NCI-H2081 treated with DMSO at 0.1 percent for 48 hours (cell line): ENCODE measurements at places on chromosomes 3 and 15.

- no peak for DNase-seq
These were observed 78.2 kb upstream of the THBS1 start for GRCh38 chr15:39502611-39503195.

DNA sequence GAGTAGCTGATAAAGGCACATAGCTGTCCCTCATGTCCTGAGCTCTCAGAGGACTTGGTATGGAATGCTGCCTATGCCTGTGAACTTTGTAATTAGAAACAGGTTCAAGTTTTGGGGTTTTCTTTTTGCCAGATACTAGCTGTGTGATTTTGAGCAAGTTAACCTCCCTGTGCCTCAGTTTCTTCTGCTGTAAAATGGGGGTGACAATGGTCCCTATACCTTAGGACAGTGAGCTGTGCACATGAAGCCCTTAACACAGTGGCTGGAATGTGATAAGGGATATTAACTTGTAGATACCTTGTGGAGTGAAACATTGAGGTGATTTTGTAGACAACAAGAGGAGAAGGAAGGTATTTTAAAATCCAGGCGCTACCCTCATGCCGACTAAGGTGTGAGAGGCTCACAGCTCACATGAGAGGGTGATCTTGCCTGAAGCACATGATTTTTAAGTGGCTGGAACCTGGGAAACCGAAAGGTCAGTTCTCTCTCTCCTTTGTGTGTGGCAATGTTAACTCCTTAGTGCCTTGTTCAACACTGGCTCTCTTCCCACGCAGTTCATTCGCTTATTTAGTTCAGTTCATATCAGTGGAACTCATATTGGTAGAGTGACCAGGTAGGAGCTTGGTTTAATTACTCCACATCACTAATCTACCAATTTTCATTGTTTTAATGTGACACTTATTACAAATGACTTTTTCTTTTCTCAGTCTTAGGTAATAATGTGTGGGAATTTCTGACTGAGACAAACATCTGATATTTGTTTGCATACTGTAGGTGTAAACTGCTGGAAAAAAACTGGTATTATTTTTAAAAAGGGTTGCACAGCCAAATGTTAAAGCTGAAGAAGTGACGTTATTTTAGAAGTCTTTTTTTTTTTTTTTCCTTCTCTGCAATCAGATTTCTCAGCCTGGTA is 236.2 kb downstream of the ITPR1 start:
- DNase-seq = no peak

DNA sequence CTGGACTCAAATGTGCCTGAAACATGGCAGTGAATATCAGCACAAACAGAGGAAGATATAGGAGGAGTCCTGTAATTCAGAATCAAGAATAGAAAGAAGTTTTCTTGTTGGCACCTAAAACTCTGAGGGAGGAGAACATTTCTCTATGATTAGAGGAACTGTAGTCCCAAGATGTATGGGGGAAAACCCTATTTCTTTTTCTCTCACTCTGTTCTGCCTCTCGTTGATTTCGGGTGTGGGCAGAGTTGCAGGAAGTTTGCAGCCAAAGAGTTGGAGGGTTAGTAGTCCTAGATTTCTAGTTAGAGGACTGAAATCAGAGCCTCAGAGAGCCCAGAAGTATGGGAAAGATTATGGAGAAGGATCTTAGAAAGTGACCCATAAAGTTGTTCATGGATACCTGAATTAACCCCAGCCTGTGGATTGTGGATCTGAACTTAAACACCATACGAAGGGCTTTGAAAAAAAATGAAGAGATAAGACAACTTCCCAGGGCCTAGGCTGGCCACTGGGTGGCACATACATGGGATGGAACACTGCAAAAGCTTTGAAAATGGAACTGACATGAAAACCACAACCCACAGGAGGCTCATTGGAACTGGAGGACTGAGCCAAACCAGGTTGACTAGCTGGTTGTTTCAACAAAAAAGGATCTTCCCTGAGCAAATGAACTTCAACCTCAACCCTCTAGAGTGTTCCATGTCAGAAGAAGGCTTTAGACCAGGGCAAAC is 34.6 kb downstream of the FMN1 start:
- no peak for DNase-seq

GRCh38 chr3:194067949-194068362 is 68.0 kb upstream of the HES1 start:
- no peak for DNase-seq

DNA sequence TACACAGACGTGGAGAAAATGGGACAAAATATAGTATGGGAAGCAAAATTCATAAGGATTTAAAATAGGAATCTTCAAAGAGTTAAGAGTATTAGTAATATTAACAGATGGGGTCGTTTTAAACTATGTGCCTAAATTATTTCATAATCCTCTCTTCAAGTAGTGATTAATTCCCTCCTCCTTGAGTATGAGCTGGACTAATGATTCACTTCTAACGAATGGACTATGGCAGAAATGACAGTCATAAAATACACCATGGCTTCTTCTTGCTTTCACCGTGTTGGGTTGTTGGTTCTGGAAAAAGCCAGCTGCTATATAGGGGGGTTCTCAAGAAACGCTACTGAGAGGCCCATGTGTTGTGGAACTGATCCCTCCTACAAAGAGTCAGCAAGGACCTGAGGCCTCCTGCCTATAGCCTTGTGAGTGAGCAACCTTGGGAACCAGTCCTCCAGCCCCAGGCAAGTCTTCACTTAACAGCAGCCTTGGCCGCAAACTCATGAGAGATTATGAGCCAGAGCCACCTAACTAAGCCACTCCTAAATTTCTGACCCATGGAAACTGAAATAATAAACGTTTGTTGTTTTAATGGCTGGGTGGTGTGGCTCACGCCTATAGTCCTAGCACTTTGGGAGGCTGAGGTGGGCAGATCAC is 64.8 kb upstream of the ABHD2 start:
- no peak for DNase-seq

- DNase-seq = no peak
These were observed 2.2 kb upstream of the ANKDD1A start for GRCh38 chr15:64909546-64909945.

- no peak for DNase-seq
These were observed 482.6 kb downstream of the PLOD2 start for GRCh38 chr3:145678401-145678800.

GRCh38 chr3:192917028-192917403 is 640 bp downstream of the MB21D2 start:
- no peak for DNase-seq

DNA sequence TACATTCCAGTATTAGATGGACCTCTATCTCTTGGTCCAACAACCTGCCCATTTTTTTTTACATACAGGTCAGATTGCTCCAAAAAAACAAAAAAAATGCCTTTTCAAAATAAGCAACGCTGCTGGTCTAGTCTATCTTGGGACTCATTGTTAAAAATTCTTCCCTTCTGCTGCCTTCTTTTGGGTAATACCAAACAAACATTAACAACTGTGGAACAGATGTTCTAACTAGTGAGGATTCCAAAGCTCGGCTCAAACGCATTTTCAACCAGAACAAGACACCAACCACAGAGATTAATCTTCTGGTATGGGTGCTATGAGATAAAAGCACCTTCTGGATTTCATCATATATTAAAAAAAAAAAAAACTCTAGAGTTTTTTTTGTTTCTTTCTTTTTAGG is 24.7 kb downstream of the ARHGAP31 start:
- DNase-seq = no peak

GRCh38 chr15:80403712-80404056 is 498 bp upstream of the ARNT2 start:
- DNase-seq = no peak

DNA sequence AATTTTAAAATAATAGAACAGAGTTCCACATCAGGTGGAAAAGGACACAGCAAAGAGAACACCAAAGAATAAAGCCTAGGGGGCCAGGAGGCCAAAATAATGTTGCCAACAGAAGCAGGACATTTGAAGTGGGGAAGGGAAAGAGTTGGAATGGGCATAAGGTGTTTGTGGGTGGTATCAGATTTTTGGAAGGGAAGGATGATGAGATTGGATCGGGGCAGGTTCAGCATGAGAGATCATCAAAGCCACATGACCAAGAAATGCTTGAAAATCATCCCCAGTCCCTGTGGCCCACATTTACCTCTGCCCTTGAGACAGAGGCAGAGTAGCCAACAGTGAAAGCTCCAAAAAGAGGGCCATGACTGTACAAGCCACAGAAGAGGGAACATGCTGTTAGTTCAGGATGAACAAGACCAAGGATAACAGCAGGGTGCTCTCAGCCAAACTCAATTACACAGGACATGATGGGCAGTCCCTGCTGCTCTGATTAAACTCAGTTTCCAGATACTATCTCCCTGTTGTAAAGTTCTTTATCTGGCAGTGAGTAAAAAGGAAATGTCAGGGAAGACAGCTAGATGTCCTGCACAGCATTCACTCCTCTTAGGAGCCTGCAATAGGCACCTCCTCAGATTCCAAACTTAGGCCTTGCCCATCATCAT is 32.5 kb downstream of the RAB27A start:
- DNase-seq = no peak

DNA sequence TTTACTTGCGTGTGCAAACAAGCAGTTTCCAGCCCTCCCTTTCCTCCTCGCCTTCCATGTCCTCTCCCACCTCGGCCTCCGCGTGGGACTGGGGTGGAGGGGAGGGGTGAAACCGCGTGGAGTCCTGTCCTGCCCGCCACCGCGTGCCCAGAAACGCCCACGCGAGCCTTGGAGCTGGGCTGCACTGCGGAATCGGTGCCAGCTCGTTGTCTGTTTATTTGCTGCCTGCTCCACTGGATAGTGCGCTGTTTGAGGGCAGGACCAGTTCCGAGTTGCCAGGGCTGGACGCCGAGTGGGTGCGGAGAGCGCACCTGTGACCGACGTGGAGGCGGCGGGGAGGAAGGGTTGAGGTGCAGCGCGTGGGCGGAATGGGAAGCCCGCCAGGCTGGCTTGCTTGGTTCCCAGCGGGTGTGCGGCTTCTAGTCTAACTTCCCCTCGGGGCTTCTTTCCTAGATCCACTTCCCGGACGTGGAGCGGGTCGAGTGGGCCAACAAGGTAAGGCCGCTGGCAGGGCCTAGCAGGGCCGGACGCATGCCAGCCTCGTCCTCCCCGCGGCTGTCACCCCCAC is 17.3 kb downstream of the ESYT3 start:
- no peak for DNase-seq

DNA sequence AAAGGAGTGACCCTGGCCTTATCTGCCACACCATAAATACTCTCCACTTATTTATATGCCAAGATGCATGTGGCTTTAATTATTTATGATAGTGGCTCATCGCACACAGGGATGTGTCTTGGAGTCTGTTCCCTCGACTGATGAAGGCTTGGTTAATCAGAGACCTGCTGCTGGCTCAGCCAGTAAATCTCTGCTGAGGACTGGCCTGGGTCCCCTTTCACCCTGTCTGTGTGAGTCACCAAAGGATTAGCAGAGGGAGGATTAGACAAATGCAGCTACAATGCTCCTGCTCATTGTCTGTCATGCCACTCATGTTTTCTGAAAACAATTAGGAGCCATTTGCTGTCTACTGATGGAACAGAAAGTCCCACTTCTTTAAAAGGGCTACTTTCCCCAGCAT is 226.8 kb downstream of the NTRK3 start:
- no peak for DNase-seq

DNA sequence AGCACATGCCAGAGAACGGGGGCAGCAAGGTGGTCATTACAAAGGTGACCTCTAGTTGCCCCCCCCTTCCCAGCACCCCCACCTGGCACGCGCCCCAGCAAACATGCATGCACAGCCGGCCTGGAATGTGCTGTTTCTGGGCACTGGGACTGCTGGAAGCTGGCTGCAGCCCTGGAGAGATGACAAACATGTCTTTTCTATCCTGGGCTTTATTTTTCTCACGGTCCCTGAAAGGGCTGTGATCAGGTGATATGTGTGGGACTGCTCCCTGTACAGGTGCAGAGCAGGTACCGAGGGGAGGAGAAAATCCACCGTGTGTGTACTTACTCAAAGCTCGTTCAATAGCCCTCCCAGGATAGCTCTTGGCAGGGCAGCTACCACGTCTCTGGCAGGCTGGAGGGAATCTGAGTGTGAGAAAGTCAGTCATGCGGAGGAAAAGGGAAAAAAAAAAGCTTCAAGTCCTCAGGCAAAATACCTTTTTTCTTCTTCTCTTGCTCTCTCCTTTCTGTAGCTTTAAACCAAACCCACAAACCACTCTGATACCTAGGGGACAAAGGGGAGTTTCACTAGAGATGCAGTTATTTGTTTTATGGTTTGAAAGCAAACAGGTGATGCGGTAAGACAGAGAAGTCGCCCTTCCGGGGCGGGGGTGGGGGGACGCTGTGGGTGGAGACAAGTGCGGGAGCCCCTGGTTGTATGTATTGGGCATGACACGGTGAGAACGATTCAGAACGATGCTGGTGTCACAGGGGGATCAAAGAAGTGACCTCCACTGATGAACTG is 5.0 kb upstream of the HES1 start:
- DNase-seq = peak; percentile 74

DNA sequence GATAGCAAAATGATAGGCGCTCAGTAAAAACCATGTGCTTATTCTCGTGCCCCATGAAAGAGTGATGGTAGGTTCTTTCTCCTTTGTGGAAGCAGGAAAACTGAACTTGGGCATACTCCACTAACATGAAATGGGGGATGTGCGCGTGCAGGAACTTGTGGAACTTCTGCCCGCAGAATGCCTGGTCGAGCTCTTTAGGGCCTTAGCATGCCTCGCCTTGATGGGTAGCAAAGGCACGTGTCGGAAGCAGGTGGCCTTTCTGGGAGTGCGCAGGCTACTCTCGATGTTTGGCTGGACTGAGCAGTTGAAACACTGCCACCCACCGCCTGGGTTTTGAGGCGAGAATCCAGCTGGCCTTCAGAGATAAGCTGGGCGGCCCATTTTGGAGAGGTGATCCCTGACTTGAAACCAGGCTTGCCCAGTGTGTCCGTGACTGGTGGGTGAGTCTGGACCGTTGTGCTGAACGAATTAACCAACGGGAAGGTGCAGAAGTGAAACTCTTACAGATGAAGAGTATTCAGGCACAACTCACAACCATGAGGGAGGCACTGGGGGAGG is 842 bp downstream of the PCCB start:
- DNase-seq = peak; percentile 60

DNA sequence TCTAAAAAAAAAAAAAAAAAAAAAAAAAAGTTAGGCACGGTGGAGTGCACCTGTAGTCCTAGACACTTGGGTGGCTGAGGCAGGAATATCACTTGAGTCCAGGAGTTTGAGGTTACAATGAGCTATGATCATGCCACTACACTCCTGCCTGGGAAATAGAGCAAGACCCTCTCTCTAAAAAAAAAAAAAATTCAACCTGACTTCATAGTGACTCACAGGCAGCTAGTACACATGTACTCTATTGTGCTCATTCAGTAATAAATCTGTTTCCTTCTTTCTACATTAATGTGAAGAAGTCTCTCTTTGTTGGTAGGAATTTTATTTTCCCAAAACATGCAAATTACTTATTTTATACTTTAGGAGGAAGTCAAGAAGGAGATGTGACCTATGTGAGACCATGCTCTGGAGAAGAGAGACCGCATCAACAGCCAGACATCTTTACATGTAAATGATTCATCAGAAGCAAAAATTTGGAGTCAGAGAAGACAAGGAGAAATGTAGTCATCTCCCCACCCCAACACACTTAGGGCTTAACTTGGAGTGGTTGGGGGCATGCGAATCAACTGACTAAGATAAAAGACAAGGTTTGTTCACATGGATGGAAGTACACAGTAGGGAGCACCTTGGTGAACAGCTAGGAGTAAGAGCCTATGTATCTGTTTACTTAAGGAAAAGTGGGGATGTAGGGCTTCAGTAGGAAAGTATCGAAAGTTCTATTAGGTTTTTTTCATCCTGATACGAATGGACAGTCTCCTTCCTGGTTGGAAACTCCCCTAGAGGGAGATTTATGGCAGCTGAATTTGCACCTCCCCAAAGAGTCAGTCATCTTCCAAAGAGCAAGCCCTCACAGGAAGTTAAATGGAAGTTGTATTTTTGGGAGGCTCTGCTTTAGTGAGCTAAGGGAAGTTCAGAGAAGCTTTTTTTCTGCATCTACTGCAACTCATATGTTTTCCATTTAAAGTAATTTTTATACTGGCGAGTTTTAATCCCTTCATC is 23.0 kb upstream of the NMD3 start:
- no peak for DNase-seq
